ENCODE measurements at places on chromosomes 7 and 10. TPM values are rescaled to one million over a fixed set of nuclear protein-coding genes. Genes with fewer than 3 reads are reported as not detected.

The ITGB8 gene
- 27.9 TPM for total RNA-seq

The LDB3 gene
- total RNA-seq, result 12.9 TPM

The TBX20 gene
- total RNA-seq, result not detected

GRCh38 chr7:24573554-24574338 is 494 bp downstream of the PALS2 start:
- H3K27me3 ChIP-seq, result no peaks in the 10 kb centered on the region
- H3K4me1 ChIP-seq, result no peaks in the 10 kb centered on the region
- peak; percentile 46 for ATAC-seq
- H3K36me3 ChIP-seq, result no peaks in the 10 kb centered on the region
- H3K4me3 ChIP-seq, result peak overlapping the region; percentile 92

DNA sequence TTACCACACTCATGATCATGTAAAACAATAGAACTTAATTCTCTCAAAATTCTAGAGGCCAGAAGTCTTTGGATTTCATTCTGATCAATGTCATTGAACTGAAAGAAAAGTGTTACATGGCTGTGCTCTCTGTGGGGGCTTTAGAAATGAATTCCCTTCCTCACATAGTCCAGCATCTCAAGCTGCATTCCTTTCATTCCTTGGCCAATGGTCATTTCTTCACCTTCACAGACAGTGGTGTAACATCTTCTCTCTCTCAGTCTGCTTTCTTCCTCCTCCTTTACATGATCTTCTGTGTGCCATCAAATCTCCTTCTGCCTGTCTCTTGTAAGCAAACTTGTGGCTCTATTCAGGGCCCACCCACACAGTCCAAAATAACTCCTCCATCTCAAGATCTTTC is 735.3 kb downstream of the SUGCT start:
- ATAC-seq, result no peak
- no peak overlapping the region for H3K27ac ChIP-seq
- H3K36me3 ChIP-seq, result no peaks in the 10 kb centered on the region
- H3K4me1 ChIP-seq, result no peaks in the 10 kb centered on the region
- H3K4me3 ChIP-seq, result no peak overlapping the region
- no peaks in the 10 kb centered on the region for H3K27me3 ChIP-seq

- no peaks in the 10 kb centered on the region for H3K27me3 ChIP-seq
- H3K4me1 ChIP-seq, result no peaks in the 10 kb centered on the region
- peak overlapping the region; percentile 11 for H3K4me3 ChIP-seq
- H3K27ac ChIP-seq, result peak overlapping the region; percentile 69
Observed at GRCh38 chr10:31650010-31650409, 278.6 kb downstream of the ARHGAP12 start.

GRCh38 chr7:151062399-151063211 is 3.2 kb downstream of the SLC4A2 start:
- no peaks in the 10 kb centered on the region for H3K27me3 ChIP-seq
- no peaks in the 10 kb centered on the region for H3K36me3 ChIP-seq
- peak overlapping the region; percentile 86 for H3K27ac ChIP-seq
- peaks cover 56% of the 10 kb centered on the region for H3K4me1 ChIP-seq
- peak overlapping the region; percentile 13 for H3K4me3 ChIP-seq
- peak; percentile 39 for ATAC-seq

GRCh38 chr7:20317413-20317812 is 13.3 kb upstream of the ITGB8 start:
- H3K4me3 ChIP-seq, result no peak overlapping the region
- no peak overlapping the region for H3K27ac ChIP-seq
- no peaks in the 10 kb centered on the region for H3K4me1 ChIP-seq

All from gastroesophageal sphincter (tissue), 4 donors.